ENCODE measurements at places on chromosomes 1 and 21. TPM values are rescaled to one million over a fixed set of nuclear protein-coding genes. Genes with fewer than 3 reads are reported as not detected.

- DNase-seq, result no peak
Observed at GRCh38 chr1:40588586-40588985, 57.1 kb downstream of the ZNF684 start.

DNA sequence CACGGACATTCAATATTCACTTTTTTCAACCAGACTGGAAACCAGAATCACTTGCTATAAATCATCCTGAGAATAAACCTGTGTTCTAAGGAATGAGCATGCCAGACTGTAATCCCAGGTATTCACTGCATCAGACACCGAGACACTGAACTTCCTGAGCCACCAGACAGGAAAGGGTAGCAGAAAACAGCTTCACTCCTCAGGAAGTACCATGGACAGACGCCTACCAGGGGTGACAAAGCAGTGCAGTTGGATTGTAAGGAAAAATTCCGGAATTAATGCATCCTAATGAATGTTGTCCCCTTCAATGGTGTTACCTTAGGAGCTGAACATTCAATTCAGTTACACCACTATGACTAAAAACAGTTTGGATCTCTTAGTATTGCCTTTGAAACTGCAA, 156.1 kb downstream of the PIGK start:
- DNase-seq, result no peak

DNA sequence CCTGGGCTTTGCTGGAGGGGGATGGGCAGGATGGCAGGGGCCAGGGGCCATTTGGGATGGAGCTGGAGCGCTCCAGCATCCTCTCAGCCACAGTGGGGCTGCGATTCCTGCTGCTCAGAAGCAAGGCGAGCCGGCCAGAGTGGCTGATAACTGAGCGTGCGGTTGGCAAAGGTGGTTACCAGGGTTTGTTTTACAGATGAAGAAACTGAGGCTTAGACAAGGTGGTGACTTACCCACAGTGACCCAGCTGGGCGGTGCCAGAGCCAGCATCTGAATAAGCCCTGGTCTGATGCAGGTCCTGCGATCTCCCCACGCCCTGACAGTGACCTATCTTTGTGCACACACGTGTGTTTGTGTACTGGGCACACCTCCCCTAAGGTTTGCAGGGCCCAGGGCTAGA, 5.9 kb upstream of the PRXL2B start:
- no peak for DNase-seq

DNA sequence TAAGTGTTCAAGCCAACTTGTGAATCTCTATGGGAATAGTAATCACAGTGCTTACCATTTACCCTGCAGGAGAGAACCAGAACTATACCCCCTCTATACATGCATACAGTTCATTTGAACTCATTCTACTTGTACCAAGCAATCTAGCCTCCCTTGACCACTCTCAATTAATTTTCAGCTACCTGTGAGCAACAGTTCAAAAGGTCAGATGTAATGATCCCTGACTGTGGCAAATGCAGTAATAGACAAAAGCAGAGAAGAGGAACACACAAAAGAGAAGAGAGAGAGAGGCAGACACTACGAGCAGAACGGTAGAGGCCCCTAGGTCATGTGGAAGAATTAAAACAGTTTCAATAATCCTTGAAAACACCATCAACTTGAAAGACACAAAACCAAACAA, 52.8 kb downstream of the FMO4 start:
- no peak for DNase-seq

DNA sequence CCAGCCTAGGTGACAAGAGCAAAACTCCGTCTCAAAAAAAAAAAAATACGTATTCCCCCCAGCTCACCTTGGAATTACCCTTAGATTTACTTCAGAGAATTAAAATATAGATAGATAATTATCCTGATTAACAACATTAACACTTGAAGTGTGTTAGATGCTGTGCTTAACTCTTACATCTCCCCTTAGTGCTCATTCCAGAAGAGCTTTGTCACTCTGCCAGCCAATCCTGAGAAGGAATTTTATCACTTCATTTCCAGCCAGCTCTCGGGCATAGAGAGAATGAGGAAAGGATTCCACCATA, 1.6 kb upstream of the SHC1 start:
- DNase-seq, result no peak

DNA sequence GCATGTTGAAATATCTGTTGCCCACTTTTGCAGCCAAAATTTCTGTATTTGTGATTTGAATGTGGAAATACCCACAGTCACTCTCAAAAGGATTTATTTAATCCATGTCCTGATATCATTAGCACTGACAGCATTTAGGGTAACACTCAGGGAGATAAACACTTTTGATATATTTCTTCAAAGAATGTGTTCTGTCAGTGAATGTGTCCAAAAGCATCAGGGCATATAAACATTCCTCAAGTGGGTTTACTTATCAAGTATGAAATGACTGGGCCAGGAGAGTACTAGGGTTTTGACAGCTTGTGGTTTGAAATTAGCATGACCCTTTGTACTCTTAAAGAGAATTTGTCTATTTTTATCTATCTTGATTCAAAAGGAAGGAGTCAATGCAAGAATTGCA, 1302.1 kb upstream of the ADGRL2 start:
- DNase-seq, result no peak

- DNase-seq, result no peak
Observed at GRCh38 chr1:106646816-106647215, 409.7 kb upstream of the PRMT6 start.

GRCh38 chr1:36784147-36784859, 250.0 kb downstream of the GRIK3 start:
- DNase-seq, result no peak

- no peak for DNase-seq
Observed at GRCh38 chr1:226643611-226644540, 95.2 kb downstream of the ITPKB start.

DNA sequence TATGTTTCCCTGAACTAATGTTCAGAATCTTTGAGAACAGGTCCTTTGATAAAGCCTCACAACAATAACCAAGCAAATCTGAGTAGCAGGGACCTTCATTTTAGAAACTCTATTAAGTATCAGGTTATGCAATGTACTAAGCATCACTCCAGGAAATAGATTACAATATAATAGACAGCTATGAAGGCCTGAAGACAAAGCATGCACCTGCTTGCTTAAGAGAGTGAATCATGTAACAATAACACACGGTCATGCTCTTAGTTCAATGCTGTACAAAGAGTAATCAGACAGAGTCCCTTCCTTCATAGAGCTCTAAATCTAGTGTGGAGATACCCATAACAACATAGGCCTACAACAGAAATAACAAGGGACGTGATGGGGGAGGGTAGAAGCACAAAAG, 8.1 kb upstream of the CMPK1 start:
- DNase-seq, result no peak

The MTFR1L gene
- 31.6 TPM for polyA plus RNA-seq

The FMO4 gene
- polyA plus RNA-seq, result 4.7 TPM
